ENCODE measurements at places on chromosomes 6 and 20.

- no peak for DNase-seq
These were observed 271.2 kb upstream of the THEMIS start for GRCh38 chr6:128172081-128172480.

DNA sequence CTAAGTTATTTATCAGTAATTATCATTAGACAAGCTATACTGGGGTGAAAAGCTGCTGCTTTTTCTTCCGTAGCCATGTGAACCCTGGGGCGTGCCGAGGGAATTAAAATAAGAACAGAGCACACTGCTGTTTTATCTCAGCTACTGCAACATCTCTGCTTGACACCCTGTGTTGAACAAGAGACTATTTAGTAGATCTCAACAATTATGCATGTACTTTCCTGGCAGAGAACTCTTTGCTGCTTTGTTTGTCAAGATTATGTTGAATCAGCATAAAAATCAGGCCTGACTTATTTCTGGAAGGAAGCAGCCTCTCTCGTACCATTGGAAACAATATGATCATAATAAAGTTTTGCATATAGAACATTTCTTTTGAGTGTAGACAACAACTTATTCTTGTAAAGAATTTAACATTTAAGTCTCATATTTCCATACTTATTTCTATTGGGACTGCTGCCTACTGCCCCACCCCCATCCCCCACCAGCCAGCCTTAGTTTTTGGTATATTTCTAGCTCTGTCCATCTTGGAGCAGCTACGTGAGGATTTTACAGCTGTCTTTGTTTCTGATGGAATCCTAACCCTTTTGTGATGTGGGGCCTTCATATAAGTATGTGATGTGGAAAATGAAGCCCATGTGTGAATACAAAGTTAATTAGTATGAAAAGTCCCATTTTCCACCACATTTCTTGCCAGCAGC is 1011.4 kb downstream of the KIF16B start:
- no peak for DNase-seq

DNA sequence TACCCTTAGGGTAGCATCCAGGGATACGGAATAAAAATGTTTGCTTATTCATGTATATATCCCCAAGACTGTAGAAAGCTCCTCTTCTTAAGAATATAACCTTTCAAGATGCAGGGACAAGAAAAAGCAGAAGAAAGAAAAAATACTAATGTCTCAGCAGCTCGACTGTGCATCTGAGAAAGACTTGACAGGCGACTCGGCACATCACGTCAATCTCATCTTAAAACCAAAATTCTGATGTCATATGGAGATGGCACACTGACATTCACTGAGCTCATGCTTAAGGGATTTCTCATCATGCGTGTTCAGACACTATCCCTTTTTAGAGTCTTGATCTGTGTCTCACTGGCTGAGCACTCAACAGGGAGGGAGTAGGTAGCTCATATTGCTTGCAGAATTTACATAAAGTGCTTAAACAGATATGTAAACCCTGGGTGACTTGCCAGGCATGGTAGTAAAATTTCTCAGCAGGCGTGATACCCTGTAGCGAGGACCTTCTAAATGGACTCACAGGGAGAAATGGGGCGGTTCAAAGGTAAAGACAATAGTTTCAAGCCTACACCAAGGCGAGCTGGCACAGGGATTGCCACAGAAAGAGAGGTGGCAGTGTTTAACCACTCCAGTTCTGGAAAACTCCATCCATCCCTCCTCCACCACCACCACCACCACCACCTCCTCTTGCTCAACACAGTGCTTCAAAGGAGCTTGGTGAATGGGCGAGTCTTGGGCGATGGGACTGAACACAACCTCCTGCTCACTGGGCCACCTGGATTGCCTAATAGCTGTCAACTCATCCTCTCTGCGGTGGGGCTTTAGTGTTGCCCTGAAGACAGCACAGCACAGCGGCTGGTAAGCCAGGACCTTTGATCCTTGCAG is 330.5 kb downstream of the TFAP2A start:
- no peak for DNase-seq

DNA sequence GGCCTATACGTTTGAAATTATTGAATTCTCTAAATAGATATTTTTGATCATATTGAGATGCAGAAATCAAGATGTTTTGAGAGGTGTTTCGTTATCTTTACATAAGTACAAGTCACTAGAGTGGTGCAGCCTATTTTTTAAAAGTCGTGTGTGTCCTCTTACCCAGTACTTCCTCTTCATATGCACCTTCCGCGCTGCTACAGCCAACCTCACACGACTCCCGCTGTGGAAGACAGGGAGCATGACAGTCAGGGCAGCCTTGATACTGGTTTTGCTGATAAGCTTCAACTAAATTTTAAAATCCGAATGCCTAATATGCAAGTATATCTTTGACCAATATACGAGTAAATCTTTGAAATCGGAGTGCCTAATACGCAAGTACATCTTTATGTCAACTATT is 16.3 kb downstream of the ROS1 start:
- DNase-seq = no peak

GRCh38 chr6:145028144-145028818 is 707.0 kb downstream of the EPM2A start:
- DNase-seq = no peak

GRCh38 chr20:22389836-22390542 is 194.4 kb downstream of the FOXA2 start:
- no peak for DNase-seq
